ENCODE measurements at places on chromosomes 5 and 9. TPM values are rescaled to one million over a fixed set of nuclear protein-coding genes. Genes with fewer than 3 reads are reported as not detected.

DNA sequence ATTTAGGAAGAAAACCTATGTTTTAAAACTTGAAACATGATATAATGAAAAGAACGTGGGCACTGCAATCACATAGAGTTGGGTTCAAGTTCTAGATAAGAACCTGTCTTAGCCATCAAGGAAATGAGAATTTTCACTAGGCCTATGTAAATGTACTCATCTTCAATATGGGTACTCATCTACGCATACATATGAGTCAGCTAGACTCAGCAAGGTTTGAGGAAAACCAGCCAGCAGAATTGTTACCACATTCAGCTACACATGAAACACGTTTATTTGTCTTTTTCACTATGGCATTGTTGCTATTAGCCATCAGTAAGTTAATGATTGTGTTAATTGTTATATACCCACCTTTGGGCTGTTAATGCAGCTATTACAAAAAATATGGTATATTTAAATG, 146.3 kb downstream of the CHSY3 start:
- DNase-seq = no peak

GRCh38 chr5:31833710-31834109, 194.8 kb downstream of the PDZD2 start:
- no peak for DNase-seq

- DNase-seq = no peak
These were observed 48.1 kb downstream of the POC5 start for GRCh38 chr5:75668977-75669689.

DNA sequence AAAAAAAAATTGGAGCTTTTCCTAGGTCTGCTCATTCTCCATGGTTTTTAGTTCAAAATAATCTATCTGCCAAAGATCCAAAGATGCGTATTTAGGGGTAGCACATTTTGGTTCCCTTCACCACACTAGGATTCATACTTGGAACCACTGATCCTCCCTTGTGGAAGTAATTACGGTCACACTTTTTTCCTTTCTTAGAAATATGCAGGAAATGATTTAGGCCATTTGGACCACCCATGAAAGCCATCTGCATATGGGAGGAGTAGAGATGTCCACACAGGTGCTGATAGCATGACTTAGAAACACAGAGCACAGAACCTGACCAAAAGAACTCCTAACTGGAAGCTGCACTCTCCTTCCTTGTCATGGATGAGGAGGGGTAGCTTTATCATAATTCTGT, 105.9 kb upstream of the RAI14 start:
- DNase-seq = no peak

The PCDHGB5 gene
- 11.0 TPM for total RNA-seq

Measured in upper lobe of right lung (tissue), 1 donor.